GM12878 (cell line): ENCODE measurements at places on chromosomes 1 and 21. TPM values are rescaled to one million over a fixed set of nuclear protein-coding genes. Genes with fewer than 3 reads are reported as not detected.

CSF3R gene
- polyA plus RNA-seq = not detected in 2 replicates

HDAC1 gene
- polyA plus RNA-seq = 187 and 206 TPM in 2 replicates

CCDC28B gene
- 133 and 135 TPM in 2 replicates for polyA plus RNA-seq

SEC22B gene
- 41.2 and 43.3 TPM in 2 replicates for polyA plus RNA-seq

PODN gene
- polyA plus RNA-seq = not detected in 2 replicates

CYP4B1 gene
- polyA plus RNA-seq = not detected in 2 replicates

KRTAP7-1 gene
- not detected in 2 replicates for polyA plus RNA-seq
